ENCODE measurements at places on chromosomes 7 and 10. TPM values are rescaled to one million over a fixed set of nuclear protein-coding genes. Genes with fewer than 3 reads are reported as not detected.

DNA sequence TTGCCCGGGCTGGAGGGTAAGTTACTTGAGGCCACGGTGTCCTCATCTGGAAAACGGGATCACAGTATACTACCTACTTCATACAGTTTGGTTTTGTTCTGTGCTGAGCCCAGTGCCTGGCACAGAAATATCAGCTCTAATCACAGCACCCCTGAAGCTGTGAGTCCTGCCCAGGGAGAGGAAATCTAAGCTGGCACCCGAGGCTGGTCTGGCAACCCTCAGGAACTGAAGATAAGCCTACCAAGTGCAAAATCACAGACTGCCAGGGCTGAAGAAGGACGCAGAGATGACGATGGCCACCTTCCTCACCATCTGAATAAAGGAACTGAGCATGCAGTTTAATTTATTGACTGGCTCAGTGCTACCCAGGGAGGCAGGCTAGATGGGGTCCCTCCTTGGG, 7.7 kb upstream of the TMEM120A start:
- no peaks in the 10 kb centered on the region for H3K27me3 ChIP-seq
- no peak for DNase-seq
- no peak overlapping the region for H3K4me3 ChIP-seq
- peaks cover 30% of the 10 kb centered on the region for H3K36me3 ChIP-seq
- H3K4me1 ChIP-seq: no peaks in the 10 kb centered on the region

DNA sequence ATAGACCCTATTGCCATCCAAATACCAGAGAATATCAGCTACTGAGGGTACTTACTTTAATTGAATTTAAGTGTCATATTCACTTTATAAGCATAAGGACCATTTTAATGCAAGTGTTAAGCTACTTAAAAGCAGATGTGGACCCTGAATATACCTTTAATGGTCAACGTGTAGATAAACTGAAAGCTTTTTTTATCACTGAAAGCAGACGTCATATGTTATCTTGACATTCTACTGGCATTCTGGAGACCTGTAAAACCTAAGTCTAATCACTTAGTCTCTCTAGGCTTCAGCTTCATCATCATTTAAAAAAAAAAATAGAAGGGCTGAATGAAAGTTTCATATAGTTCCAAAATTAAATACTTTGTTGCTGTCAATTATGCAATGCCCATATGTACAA, 116.5 kb downstream of the ELAPOR2 start:
- no peak overlapping the region for H3K27ac ChIP-seq
- no peak for DNase-seq
- no peaks in the 10 kb centered on the region for H3K4me1 ChIP-seq

DNA sequence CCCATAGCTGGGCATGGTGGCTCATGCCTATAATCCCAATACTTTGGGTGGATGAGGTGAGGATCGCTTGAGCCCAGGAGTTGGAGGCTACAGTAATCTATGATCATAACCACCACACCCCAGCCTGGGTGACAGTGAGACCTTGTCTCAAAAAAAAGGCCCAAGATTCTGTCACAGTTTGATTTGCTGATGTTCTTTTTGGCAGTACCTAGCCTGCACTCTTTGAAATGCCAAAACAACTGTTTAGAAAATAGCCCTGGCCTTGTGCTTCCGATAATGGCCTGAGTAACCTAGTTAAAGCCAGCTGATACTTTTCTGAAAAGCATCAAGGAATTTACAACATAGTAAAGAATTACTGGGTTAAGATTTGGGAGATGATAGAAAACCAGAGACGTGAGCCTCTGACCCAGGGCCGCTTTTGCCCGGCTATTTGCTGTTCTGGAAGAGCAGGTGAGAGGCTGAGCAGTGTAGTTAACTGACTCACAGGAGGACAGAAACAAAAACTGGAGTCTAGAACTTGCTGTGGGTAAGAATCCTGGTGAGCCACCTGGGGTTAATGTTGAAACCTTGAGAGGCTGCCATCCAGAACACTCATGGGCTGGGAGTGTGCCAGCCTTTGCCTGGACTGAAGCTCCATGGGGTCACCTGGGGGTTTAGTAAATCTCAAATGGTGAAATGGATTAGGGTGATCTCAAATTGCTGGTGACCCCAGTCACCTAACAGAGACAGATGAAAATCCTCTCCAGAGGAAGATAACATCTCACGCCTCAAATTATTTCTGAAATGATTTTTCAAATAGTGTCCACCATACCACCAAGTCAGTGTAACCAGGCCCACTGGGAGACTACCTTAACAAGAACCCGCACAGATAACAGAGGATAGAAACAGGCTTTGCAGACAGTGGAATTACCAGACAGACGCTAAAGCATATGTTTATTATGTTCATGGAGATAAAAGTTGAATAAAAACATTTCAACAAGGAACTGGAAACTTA, 51.8 kb downstream of the GALNT11 start:
- H3K27ac ChIP-seq: no peak overlapping the region
- H3K4me3 ChIP-seq: no peak overlapping the region
- peak; percentile 18 for DNase-seq
- H3K36me3 ChIP-seq: no peaks in the 10 kb centered on the region
- H3K27me3 ChIP-seq: no peaks in the 10 kb centered on the region

DNA sequence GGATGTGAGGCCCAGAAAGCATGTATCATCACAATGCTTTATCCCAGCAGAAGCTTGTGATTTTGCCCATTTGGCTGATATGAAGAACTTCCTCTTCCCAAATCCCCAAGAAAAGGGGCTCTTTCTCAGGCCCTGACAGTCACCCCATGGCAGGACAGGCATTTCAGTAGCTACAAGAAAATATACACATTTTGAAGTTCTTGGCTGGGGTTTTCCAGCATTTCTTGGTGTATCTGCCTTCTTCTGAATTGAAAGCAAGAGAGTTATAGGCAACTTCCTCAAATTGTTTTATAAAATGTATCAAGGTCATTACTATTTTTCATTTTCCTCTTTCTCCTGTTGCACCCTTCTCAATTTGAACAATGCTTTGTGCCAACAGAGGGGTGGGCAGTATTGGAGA, 63.3 kb upstream of the PDLIM1 start:
- H3K4me1 ChIP-seq: peaks cover 7% of the 10 kb centered on the region
- H3K4me3 ChIP-seq: no peak overlapping the region
- H3K27me3 ChIP-seq: no peaks in the 10 kb centered on the region
- H3K36me3 ChIP-seq: no peaks in the 10 kb centered on the region
- no peak for DNase-seq
- H3K27ac ChIP-seq: no peak overlapping the region

Gene GIMAP7
- not detected for total RNA-seq

Gene PLAC9
- total RNA-seq: 1.6 TPM

GRCh38 chr10:48610585-48611093, 5.8 kb upstream of the ARHGAP22 start:
- H3K27ac ChIP-seq: no peak overlapping the region
- peaks cover 32% of the 10 kb centered on the region for H3K4me1 ChIP-seq
- H3K4me3 ChIP-seq: no peak overlapping the region
- DNase-seq: no peak
- no peaks in the 10 kb centered on the region for H3K36me3 ChIP-seq

Gene CPA2
- not detected for total RNA-seq

DNA sequence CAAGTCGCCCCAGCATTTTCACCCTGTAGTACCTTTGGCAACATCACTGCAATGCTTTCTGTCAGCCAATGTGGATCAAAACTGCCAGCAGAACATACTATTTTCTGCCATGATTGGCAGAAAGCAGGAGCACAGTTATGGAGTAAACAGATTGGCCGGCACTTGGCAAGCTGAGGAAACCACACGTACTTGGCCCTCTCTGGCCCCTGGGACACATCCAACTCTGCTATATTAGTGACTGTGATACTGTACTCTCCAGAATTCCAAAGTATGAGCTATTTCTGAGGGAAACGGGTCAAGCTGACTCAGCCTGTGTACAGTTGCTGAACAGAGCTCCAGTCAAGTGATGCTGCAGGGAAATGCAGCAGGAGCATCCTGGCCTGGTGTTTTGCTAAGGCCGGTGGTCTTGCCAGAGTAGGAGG, 39.8 kb upstream of the LANCL2 start:
- peaks cover under 1% of the 10 kb centered on the region for H3K27me3 ChIP-seq
- DNase-seq: peak; percentile 95
- no peak overlapping the region for H3K27ac ChIP-seq
- no peaks in the 10 kb centered on the region for H3K36me3 ChIP-seq
- peaks cover 2% of the 10 kb centered on the region for H3K4me1 ChIP-seq

DNA sequence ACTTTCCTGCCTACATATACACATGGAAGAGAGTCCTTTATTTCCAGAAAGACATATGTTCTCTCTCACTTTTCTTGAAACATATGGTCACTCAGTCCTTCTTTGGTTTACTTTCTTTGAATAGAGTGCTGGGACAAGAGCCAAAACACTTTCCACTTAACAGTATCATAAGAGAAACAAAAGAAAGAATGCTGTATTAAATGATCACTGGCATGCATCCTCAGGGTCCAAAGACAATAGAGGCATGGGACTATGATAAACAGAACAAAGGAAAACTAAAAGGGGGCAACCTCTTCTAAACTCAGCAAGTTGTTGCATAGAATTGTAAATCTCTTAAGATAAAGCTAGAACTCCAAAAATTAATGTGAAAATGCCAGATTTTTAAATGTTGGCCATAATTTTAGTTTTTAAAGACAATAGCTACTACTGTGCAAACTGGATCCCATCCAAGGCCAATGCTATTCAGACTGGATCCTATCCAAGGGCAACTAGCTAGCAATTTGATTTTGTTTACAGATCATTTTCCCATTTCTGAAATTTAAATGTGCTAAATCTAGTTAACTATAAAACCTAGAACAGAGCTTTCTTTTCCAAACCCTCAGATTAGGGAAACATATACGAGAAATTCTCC, 687.5 kb downstream of the SORCS3 start:
- no peak overlapping the region for H3K27ac ChIP-seq
- no peak overlapping the region for H3K4me3 ChIP-seq
- no peaks in the 10 kb centered on the region for H3K4me1 ChIP-seq
- no peaks in the 10 kb centered on the region for H3K27me3 ChIP-seq
- H3K36me3 ChIP-seq: no peaks in the 10 kb centered on the region

Gene SLC26A5
- not detected for total RNA-seq

GRCh38 chr7:101243646-101244374, 1.1 kb downstream of the FIS1 start:
- H3K27me3 ChIP-seq: no peaks in the 10 kb centered on the region
- no peak for DNase-seq
- H3K36me3 ChIP-seq: peaks cover 26% of the 10 kb centered on the region
- H3K4me3 ChIP-seq: peak overlapping the region; percentile 73
- peak overlapping the region; percentile 73 for H3K27ac ChIP-seq

GRCh38 chr7:69531050-69531449, 67.2 kb upstream of the AUTS2 start:
- H3K4me3 ChIP-seq: no peak overlapping the region
- no peak overlapping the region for H3K27ac ChIP-seq
- H3K36me3 ChIP-seq: no peaks in the 10 kb centered on the region
- no peaks in the 10 kb centered on the region for H3K27me3 ChIP-seq
- H3K4me1 ChIP-seq: no peaks in the 10 kb centered on the region

DNA sequence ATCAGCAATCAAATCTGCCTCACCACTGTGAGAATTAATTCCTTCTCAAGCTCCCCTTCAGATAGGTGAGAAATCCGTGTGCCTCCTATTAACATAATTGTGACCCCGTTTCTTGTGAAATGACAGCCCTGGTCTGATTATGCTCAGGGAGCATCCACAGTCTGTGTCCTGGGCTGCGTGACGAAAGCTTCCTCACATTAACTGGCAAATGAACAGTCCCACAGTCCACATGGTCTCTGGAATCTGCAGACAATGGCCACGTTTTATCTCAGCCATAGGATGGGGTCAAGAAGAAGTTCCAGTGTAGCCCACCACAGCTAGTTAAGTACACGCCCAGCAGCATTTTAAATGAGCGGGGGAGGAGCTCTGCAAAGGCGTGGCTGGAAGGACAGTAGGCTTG, 229.2 kb downstream of the RPS24 start:
- DNase-seq: no peak
- no peak overlapping the region for H3K27ac ChIP-seq
- no peaks in the 10 kb centered on the region for H3K27me3 ChIP-seq
- H3K4me3 ChIP-seq: no peak overlapping the region
- H3K36me3 ChIP-seq: no peaks in the 10 kb centered on the region

Gene ASZ1
- not detected for total RNA-seq

DNA sequence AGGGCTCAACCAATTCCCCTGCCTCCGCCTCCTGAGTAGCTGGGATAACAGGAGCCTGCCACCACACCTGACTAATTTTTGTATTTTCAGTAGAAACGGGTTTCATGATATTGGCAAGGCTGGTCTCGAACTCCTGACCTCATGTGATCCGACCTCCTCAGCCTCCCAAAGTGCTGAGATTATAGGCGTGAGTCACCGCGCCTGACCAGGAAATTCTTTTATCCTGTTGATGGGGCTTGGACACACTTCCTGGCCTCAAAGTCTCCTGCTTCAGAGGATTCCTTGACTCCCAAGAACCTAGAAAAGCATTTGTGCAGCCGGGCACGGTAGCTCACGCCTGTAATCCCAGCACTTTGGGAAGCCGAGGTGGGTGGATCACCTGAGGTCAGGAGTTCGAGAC, 16.2 kb downstream of the ZNF425 start:
- H3K27ac ChIP-seq: no peak overlapping the region
- no peaks in the 10 kb centered on the region for H3K27me3 ChIP-seq
- H3K4me3 ChIP-seq: no peak overlapping the region

Gene AKR1C2
- 0.36 TPM for total RNA-seq

DNA sequence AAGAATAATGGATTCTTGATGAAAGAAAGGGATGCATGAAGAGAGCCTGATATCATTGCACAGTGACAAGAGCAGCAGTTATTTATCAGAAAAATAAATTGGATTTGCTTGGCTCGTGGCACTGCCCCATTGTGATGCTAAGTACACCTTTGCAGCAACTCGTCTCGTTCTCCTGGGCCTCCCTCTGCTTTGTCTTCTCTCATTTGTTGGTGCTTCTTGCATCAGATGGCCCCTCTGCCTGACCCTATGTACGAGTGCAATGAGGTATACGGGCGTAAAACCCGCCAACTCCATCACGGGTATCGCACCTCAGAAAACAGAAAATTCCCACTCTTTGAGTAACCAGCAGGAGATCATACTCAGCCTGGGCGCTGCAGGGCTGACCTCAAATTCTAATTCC, 107.2 kb upstream of the C10orf90 start:
- no peaks in the 10 kb centered on the region for H3K4me1 ChIP-seq
- H3K36me3 ChIP-seq: no peaks in the 10 kb centered on the region
- no peak for DNase-seq
- no peaks in the 10 kb centered on the region for H3K27me3 ChIP-seq

- H3K27me3 ChIP-seq: no peaks in the 10 kb centered on the region
- H3K4me3 ChIP-seq: peak overlapping the region; percentile 57
- no peak overlapping the region for H3K27ac ChIP-seq
- H3K4me1 ChIP-seq: peaks cover 3% of the 10 kb centered on the region
- DNase-seq: no peak
- H3K36me3 ChIP-seq: peaks cover 30% of the 10 kb centered on the region
Measured at GRCh38 chr7:99497766-99498545, 2.1 kb downstream of the ZNF394 start.

Data from IMR-90 (cell line).